ENCODE measurements at places on chromosomes 4 and X. TPM values are rescaled to one million over a fixed set of nuclear protein-coding genes. Genes with fewer than 3 reads are reported as not detected.

DNA sequence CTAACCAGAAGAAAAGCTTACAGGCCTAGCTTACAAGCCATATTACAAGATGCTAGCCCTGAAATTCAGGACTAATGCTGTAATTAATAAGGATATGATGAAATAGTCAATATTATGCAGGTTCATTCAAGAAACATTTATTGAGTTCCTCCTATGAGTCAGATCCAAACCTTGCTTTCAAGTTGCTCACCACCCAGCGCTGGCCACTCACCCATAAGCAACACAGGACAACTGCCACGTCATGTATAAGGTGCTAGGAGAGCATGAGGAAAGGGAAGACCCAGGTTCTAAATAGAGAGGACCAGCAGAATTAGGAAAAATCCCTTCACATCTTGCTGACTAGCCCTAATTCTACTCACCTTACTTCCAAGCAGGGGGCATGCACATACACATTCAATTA is 23.3 kb downstream of the MAML3 start:
- no peak for DNase-seq

DNA sequence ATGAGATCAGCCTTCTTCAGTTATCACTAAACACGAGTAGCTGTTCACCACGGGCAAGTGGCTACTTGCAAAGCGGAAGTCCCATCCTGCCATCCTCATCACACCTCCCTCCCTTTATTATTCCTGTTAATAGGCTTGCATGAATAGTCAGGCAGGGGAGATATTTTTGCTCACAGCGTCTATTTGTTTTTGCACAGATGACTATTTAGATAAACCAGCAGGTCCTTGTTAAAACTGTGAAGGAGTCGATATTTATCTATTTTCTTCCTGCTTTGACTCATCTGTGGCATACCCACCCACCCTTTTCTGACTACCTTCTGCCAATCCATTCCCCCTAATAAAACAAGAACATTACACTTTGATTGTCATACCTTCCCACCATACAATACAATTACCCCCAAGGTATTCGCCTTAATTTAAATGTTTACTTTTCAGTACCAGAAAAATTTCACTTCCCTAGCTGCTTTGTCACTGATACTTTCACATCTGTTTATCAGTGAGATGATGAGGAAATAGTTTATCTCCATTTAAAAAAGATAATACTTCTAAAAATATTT is 96.6 kb upstream of the BANK1 start:
- DNase-seq: no peak

DNA sequence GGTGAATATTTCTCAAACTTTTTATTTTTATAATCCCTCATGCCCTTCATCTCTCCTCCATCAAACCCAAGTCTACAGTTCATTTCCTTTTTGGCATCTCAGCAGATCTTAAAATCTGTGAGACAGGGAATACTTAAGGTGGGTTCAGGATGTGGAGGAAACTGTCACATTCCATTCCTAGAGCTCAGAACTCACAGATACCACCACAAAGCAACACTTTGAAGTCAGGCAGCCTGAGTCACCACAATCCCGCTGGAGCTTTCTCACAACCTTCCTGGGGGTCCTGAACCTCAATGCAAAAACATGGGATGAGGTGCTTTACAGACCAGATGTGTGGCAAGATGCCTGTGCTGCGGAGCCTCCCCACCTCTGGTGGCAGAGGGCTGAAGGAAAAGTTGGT is 63.2 kb downstream of the HHIP start:
- no peak for DNase-seq

- no peak for DNase-seq
These were observed 18.7 kb downstream of the RCHY1 start for GRCh38 chr4:75495476-75495875.

DNA sequence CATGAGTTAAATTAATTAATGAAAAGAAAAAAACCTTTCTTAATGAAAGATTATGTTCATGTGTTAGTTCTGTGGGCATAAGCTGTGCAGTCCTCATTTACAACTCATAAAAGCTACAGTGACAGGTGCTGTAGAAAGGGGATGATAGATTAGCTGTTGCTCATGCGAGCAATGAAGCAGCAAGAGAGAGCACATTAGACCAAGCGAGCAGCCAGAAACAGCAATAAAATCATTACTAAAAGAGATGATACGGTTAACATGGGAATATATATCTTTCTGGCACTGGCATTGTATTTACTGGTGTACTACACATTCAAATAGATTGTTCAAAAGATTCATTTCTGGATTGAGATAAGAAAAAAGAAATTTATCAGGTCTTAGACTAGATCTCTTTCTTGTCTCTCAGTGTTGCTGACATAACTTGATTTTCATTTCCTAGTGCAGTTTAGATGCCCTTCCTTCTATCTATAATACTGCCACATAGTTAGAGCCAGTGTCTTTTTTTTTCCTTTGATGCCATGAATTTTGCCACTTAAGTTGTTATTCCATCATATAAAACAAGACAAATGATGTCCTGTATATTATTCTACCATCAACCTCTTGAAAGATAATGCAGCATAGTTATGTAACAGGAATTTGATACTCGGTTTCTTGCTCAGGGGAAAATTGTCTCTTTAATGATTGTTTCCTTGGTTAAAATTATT is 164.6 kb downstream of the BANK1 start:
- DNase-seq: no peak

DNA sequence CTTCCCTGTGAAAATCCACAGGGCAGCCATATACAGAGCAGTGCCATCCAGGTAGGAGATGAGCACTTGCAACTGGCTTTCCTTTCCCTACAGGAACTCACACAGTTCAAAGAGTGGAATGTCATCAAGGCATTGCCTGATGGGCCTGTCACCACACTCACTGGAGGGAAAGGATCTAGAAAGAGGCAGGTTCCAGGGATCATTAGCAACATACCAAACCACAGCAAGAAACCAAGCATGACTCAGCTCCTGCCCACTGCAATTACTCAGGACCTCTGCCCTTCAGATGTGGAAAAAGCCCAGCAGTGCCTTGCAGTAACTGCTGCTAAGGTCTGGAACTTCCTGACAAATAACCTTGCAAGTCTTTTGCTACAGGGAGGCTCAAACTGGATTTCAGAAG is 101.2 kb downstream of the ZNF674 start:
- DNase-seq: no peak

DNA sequence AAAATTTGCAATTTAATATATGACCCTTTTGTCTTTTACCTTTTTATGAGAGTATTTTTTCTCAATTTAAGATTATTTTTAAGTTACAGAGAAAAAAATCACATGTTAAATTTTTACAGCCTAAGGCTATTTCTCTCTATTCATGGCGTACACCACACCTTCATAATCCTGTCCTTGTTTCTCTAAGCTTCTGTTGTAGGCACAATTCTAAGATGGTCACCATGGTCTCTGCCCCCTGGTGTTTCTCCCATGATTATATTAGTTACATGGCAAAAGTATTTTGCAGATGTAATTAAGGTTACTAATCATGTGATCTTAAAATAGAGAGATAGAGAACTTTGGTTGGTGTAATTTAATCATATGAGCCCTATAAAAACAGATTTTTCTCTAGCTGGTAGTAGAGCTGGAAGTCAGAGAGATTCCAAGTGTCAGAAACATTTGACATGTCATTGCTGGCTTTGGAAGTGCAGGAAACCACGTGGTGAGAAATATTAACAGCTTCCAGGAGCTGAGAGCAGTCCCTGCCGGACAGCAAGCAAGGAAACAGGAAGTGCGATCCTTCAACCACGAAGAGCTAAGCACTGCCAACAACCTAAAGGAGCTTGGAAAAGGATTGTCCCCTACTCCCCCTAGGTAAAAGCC is 89.8 kb downstream of the EIF4E start:
- DNase-seq: no peak

DNA sequence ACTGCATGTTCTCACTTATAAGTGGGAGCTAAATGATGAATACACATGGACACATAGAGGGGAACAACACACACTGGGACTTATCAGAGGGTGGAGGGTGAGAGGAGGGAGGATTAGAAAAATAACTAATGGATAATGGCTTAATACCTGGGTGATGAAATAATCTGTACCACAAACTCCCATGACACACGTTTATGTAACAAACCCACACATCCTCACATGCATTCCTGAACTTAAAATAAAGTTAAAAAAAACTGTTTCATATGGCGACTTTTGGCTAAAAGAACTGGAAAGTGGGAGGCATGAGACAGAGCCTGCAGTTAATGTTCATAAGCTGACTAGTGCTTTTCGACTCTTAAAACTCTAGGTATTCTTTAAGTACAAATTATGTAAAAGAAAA is 98.9 kb upstream of the NPFFR2 start:
- DNase-seq: no peak

DNA sequence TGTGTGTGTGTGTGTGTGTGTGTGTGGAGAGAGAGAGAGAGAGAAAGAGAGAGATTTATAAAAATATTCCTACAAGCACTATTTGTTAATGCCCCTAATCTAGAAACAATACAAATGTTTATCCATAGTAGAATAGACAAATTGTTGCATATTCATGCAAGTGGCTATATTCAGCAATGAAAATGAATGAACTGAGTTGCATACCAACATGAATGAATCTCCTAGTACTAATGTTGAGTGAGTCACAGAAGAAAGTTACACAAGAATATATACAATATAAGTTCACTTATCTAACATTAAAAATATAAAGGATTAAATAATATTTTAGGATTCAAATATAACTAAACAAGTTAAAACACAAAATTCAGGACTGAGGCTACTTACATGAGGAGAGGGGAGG is 456.8 kb upstream of the AMOT start:
- DNase-seq: no peak

DNA sequence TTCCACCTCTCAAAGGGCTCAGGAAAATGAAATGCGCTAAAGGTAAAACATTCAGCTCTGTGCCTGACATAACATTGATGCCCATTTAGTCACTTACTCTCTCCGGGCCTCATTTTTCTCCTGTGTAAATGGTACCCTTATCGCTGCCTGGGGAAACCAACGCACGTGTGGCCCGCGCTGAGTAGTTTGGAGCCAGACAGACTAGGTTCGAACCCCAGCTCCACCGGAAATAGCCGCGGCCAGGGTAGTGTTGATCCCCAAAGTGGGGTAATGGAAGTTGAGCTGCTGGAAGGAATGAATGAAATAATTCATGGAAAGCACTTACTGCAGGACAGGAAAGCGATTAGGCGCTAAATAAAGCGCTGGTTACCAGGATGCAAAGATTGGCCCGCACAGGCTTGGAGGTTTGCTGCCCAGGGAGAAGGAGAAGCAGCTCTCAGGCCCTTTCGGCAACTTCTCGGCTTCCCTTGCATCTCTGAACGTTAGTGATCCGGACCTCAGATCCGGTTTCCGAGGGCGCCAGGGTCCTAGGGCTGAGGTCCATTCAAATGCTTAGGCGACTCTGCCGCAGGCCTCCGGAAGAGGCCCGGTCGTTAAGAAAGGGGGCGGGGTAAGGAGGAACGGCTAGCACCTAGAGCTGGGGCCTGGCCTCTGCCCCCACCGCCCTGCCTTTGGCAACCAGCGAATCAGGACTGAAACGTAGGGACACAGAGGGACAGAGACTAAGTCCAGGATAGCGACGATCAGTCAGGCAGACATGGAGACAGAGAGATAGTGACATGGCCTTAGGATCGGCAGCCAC is 13.3 kb downstream of the NKX3-2 start:
- no peak for DNase-seq

DNA sequence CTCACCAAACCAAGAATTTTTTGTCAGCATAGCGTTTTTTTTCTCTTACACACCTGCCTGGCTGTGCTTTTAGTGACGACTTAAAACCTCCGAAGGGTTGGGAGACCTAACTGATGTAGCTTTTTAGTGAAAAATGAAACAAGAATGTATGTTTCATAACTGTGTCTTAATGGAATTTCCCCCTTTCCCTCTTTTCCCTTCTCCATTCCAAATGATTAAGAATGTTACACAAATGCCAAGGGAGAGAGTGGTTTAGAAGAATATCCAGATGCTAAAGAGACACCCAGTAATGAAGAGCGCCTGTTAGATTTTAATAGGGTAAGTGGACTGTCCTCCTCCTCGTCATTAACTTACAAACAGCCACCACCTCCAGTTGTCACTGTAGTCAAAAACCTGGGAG is 33.2 kb upstream of the TBC1D14 start:
- DNase-seq: no peak

GRCh38 chrX:9518051-9518450 is 53.2 kb downstream of the TBL1X start:
- DNase-seq: no peak

GRCh38 chr4:65943076-65943475 is 272.8 kb upstream of the EPHA5 start:
- no peak for DNase-seq

GRCh38 chrX:41352329-41352838 is 18.4 kb downstream of the DDX3X start:
- DNase-seq: no peak

DNA sequence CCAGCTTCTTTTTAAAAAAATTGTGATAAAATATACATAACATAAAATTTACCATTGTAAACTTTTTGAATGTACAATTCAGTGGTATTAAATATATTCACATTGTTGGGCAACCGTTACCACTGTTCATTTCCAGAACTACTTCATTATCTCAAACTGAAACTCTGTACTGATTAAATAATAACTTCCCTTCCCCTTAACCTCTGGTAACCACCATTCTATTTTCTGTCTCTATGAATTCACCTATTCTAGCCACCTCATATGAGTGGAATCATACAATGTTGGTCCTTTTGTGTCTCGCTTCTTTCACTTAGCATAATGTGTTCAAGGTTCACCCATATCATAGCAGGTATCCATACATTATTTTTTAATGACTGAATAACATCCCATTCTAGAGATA is 8.3 kb downstream of the GPR50 start:
- DNase-seq: no peak

DNA sequence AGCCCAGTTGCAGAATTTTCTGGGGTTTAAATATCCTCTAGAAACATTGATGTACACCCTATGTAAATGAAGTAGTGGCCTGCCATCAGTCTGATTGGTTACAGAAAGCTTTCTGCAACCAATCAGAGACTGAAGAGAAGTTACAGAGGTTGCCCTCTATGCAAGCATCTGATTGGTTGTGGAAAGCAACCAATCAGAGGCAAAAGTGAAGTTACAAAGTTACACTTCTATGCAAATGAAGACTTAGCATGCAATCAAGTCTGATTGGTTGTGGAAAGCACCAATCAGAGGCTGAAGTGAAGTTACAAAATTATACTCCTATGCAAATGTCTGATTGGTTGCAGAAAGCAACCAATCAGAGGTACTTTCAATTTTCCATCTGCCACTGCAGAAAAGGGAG is 51.9 kb upstream of the USP9X start:
- DNase-seq: no peak

- DNase-seq: no peak
These were observed 99.4 kb downstream of the GPR82 start for GRCh38 chrX:41823402-41823801.

- DNase-seq: no peak
These were observed 171.4 kb downstream of the MSL3 start for GRCh38 chrX:11929476-11929875.

ADAM29 gene
- total RNA-seq: not detected

PLXNB3 gene
- 1.7 TPM for total RNA-seq

GYG2 gene
- total RNA-seq: not detected

ATOH1 gene
- not detected for total RNA-seq

GPR78 gene
- not detected for total RNA-seq

XKRX gene
- 2.3 TPM for total RNA-seq

USP26 gene
- total RNA-seq: not detected

REPS2 gene
- total RNA-seq: 0.67 TPM

MND1 gene
- total RNA-seq: 38.4 TPM

PCDH10 gene
- not detected for total RNA-seq

AFF2 gene
- total RNA-seq: 2.8 TPM

LUZP4 gene
- total RNA-seq: not detected

DMRTC1 gene
- 0.30 TPM for total RNA-seq
